Lower lobe of right lung (tissue), 2 donors: ENCODE measurements at places on chromosomes 1 and 21. TPM values are rescaled to one million over a fixed set of nuclear protein-coding genes. Genes with fewer than 3 reads are reported as not detected.

- DNase-seq = no peak
Observed at GRCh38 chr1:56506951-56507491, 72.3 kb downstream of the PLPP3 start.

DNA sequence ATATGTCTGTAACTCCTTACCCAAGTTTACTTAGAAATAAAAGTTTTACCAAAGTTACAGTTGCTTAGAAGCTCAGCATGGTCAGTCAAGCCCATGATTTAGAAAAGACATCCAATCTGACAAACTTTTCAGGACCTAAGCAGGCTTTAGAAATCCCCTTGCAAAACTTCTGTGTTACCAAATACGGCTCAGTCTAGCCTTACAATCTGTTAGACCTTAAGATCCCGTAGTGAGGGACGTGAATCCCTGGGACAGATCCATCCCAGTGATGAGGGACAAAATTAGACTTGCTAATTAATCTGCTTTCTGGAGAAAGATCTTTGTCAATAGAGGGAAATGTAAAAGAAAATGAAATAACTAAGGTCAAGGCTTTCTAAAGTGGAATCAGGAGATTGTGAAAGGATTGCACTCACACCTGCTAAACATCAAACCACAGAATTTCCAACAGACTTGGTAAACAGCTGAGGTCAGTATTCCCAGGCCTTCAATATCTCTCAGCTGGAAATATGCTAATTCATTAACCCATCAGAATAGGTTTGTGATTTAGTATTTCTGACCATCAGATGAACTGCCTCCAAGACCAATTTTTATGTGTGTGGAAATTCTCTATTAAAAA, 375.3 kb downstream of the DUSP10 start:
- no peak for DNase-seq

DNA sequence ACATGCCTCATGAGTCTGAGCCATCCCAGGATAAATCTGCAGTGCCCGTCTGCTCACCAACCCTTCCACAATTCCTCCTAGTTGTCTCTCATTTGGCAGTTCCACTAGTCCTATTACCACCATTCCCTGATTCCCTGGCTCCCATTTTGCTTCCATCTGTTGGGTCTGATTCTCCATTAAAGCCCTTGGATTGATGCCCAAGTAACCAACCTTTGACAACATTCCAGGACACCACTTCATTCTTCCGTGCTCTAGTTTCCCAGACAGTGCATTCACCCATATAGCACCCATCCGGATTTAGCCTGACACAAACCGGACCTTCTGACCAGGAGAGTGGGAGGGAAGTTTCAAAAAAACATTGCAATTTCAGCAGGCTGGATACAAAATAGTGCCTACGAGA, 189.4 kb upstream of the PALMD start:
- DNase-seq = no peak

Gene RXRG
- total RNA-seq = 8.4 TPM

Gene EPHX1
- 233 TPM for total RNA-seq

Gene CTSE
- 63.6 TPM for total RNA-seq

Gene C1QA
- total RNA-seq = 935 TPM
